A549 (cell line): ENCODE measurements at places on chromosomes 13 and 19.
A peak's percentile ranks its signal among the peaks of the same experiment; 100 is the strongest.

- peak; percentile 3 for DNase-seq
Measured at GRCh38 chr13:32938907-32939306, 77.3 kb upstream of the KL start.

DNA sequence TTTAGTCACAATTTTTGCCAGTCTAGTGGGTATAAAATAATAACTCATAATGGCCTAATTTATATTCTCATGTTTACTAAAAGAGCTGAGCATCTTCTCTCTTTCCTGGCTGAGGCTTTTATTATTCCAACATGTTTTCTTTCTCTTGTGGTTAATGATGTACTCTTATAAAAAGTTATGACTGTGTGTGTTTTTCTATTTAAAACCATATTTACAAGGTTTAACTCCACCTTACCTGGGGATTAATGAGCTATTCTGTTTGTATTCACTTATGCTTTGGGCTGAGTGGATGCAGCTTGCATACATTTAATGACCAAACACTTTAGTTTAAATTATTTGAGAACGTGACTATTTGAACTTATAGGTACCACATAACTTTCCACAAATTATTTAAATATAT, 1365.7 kb upstream of the SLC10A2 start:
- no peak for DNase-seq

DNA sequence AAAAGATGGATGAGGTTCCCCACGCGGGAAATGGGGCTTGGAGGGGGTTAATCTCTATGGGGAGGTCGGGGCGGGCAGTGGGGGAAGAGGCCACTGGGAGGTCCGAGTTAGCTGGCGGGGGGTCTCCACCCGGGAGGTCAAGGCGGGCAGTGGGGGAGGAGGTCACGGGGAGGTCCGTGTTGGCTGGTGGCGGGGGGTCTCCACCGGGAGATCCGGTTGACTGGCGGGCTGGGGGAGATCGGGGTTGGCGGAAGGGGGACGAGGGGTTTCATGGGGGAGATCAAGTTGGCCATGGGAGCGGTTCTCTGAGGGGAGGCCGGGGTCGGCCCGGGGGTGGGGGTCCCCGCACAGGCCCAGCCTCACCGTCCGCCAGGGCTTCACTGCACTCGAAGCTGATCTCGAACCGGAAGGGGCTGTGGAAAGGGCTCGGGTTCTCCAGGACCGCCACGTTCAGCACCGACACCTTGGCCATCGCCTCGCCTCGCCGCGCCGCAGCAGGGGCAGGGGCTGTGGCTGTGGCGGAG, 342 bp downstream of the ASF1B start:
- DNase-seq: no peak

DNA sequence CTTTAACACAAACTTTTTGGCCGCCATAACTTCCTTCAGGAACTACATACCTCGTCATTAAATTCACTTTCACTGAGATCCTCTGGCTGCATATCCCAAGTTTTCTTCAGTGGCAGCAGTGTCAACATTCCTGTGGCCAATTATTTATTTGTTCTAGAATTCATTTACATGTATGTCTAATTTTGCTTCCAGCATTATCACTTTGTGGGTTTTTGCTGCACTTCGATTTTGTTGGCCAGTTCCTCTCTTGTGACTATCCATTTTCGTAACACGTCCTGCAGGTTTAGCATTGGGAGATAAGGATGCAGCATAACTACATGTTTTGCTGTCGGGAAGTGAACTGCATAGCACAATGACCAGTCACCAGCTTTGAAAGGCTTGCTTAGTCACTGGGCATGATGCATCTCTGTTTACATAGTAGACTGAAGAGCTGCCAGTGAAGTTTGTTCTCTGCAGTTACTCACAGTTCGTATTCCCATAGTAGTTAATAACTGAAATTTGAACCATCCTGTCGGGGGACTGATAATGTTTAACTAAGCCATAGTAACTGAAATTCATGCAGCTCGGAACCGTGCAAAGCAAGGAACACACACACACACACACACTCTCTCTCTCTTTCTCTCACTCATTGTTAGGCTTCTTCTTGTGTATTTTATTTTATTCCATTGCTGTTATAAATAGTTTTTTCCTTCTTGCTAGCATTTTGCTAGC, 28.3 kb downstream of the ZNF507 start:
- peak; percentile 96 for DNase-seq

DNA sequence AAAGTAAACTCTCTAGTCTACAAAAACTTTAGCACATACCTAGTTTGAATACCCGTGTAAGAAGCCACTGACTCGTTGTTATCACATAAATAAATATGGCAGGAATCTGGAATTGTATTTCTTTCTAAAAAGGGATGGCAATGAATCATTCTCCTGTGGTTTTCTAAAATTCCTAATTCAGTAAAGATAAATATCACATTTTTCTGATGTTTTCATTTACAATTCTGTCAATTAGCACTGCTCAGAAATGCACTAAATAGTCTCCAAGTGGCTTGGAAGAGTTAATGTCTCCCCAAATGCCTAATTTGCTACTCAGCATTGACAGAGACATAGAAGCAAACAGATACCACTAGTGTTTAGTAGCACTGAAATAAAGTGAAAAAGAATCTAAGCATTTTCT, 547.7 kb upstream of the SLITRK1 start:
- no peak for DNase-seq

DNA sequence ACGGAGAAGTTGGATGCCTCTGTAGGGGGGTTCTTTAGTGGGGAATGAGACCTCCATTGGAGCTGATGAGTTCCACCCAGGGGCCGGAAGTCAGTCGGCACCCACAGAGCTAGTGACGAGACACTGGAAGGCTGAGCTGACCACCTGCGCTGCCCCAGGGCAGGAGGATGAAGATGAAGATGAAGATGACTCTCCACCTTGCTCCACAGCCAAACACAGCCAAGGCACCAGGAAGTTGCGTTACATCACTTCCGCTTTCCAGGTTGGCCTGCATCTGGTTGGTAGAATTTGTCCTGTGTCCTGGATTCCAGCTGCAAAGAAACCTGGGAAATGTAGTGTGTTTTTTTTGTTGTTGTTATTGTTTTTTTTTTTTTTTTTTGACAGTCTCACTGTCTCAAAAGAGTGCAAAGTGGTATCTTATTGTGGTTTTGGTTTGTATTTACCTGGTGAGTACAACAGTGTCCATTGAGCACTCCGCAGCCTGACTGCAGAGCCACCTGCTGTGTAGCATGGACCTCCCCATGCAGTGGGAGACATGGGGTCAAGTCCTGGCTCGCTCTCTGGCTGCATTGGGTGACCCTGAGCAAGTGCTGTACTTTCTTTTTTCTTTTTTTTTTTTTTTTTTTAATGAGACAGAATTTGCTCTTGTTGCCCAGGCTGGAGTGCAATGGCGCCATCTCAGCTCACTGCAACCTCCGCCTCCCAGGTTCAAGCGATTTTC, 1.9 kb downstream of the TBC1D17 start:
- peak; percentile 73 for DNase-seq

GRCh38 chr13:90742381-90742780, 605.1 kb upstream of the MIR17HG start:
- no peak for DNase-seq

GRCh38 chr13:36057041-36057440, 74.1 kb downstream of the DCLK1 start:
- no peak for DNase-seq

DNA sequence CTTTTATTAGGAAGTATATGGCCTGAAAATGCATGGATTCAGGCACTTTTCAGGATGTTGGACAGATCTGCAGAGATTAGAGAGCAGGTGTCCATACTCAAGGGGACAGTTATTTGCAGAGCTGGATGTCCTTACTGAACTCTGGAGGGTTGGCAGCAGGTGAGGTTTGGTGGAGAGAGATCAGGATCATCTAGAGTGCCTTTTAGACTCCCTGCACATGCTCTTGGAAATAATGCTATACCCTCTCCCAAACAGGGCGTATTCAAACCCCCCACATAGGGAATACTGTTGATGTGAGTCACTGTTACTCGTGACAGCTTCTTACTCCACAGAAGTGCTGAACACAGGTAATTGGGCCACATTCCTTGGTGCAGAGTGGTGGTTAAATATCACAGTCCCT, 725.7 kb upstream of the SGCG start:
- DNase-seq: no peak

DNA sequence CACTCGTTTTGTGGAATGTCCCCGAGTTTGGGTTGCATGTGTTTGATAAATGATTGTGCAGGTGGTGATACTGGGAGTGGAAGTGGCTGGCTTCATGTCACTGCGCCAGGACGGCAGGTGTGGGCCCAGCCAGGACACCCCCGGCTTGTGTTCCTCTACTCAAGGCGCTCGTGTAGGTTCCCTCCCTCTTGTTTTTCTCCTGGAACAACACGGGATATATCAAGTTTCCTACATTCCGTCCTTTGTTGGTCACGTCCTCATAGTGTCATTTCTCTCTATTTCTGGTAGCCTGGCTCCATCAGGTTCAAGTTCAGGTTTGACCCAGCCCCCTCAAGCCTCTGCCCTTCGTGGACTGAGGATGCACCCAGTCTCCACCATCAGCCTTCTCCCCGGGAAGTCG, 16.3 kb downstream of the IL17D start:
- DNase-seq: no peak

GRCh38 chr13:99971576-99972189, at the start of gene ZIC5:
Gene ZIC5 (minus strand): TSS chr13:99971767. CDS start chr13:99971603, 164 bp downstream.
- DNase-seq: peak; percentile 72

DNA sequence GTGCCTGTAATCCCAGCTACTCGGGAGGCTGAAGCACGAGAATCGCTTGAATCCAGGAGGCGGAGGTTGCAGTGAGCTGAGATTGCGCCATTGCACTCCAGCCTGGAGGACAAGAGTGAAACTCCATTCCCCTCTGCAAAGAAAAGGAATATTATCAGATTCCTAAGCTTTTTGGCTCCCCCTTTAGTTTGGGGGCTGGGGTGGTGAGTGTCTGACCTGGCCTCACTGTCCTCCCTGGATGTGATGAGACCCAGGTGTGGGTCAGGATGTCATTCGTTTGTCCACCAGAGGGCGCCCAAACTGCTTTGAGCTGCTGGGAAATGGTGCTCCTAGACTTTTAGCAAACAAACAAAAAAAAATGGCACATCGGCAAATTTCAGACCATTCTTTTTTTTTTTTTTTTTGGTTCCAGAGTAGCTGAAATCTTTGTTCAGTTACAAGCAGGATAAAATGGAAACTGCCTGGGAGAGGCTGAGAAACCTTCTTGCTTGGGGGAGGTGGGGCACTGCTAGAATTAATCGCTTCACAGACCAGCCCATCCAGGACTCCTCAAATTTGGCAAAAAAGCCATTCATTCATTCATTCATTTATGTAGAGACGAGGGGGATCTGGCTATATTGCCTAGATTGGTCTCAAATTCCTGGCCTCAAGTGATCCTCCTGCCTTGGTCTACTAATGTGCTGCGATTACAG, 29.4 kb downstream of the SPC24 start:
- DNase-seq: peak; percentile 78

GRCh38 chr13:98798849-98799645, 46.6 kb upstream of the SLC15A1 start:
- DNase-seq: no peak

- DNase-seq: peak; percentile 47
Measured at GRCh38 chr13:75357576-75358289, 124.2 kb downstream of the TBC1D4 start.

DNA sequence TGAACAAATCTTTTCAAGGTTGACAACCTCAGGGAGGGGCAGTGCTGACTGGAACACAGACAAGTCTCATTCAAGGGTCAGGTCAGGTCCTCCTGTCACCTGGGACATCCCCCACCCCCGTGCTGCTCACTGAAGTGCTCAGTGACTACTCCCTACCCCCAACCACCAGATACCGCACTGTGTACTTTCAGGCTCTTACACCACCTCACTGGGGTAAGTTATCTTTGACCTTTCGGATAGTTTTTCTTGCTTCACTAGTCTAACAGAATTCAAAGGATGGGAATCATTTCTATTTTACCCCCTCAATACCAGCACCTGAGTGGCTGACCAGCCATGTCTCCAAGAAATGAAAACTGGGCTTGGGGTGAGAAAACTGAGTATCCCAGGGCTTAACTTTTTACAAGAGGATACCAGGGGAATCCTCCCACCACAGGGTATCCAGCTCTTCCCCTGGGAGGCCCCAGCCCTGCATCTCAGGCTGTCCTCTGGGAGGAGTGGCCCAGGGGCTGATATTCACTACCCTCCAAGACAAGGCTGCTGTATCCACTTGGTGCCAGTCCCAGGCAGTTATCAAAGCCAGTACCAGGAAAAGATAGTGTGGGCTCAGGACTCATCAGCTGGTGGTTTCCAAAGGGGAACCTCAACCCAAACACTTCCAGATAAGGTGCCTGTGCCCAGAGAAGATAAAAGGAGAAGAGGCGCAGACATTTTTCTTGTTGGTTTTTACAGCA, 2.1 kb downstream of the ZNF563 start:
- no peak for DNase-seq

GRCh38 chr13:71979616-71980015, 112.6 kb upstream of the DACH1 start:
- peak; percentile 1 for DNase-seq

- no peak for DNase-seq
Measured at GRCh38 chr19:29544656-29545360, 19.0 kb downstream of the VSTM2B start.

- no peak for DNase-seq
Measured at GRCh38 chr13:47121092-47121763, 224.4 kb upstream of the HTR2A start.

DNA sequence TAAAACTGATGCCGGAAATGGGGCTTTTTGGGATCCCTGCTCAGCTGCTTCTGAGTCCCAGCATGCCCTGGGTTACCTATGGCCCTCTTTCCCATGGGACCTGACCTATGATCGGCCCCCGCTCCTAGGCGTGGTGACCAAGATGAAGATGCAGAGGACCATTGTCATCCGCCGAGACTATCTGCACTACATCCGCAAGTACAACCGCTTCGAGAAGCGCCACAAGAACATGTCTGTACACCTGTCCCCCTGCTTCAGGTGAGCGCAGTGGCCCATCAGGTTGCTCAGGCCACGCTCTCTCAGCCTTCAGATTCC, 1.5 kb downstream of the RPS11 start:
- DNase-seq: no peak

- DNase-seq: no peak
Measured at GRCh38 chr13:108352599-108352998, 83.1 kb downstream of the TNFSF13B start.

DNA sequence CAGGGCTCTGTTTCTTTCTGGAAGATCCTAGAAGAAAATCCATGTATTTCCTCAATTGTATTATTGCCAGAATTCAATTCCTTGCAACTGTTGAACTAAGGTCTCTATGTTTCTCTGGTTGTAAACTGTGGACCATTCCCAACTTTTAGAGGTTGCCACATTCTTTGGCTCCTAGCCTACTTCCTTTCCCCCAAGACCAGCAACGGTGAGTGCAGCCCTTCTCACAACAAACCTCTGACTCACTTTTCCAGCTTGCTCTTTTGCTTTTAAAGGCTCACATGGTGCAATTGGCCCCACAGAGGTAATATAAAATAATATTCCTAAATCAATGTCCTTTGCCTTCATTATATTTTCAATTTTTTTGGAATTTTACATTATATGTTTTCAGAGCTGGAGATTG, 371.3 kb downstream of the SLITRK5 start:
- no peak for DNase-seq

DNA sequence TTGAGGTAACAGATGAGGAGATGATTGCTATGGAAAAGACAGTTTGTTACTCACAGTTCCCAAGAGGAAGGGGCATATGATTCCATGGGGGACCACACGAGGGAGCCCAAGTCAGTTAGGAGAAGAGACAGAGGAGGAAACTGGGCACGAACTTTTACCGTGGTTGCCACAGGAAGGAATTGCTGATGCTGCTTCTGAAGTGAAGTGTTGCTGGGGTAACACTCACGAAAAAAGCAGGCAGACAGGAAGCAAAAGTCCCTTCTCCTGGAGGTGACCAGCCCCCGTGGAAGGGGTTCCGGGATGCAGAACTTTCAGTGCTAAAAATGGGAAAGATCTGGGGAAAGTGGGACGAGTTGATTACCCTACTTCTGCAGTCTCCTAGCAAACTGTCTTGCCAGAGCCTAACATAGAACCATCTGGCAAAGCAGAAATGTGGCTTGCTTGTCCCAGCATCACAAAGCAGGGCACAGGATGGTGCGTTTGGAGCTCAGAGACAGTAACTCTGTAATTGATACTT, 35.4 kb upstream of the MAP3K10 start:
- DNase-seq: peak; percentile 80
